Stimulated activated CD8-positive, alpha-beta memory T cell treated with anti-CD3 and anti-CD28 coated beads, Interleukin-15, amount 100 ng/mL, for 4 hours (primary cell): ENCODE measurements at places on chromosomes 13 and 19.

- no peak for DNase-seq
These were observed 12.3 kb downstream of the TSSK6 start for GRCh38 chr19:19502808-19503602.

GRCh38 chr19:28313633-28314032 lies 899.3 kb downstream of the UQCRFS1 start:
- DNase-seq: no peak

GRCh38 chr13:49953560-49953959 lies 17.4 kb upstream of the SPRYD7 start:
- no peak for DNase-seq

GRCh38 chr13:108777421-108778420 lies 148.3 kb downstream of the MYO16 start:
- no peak for DNase-seq

- DNase-seq: no peak
These were observed 194.3 kb upstream of the SOX1 start for GRCh38 chr13:111872475-111873150.

GRCh38 chr13:112443995-112444311 lies 67.8 kb downstream of the SPACA7 start:
- DNase-seq: no peak

GRCh38 chr19:54659300-54659699 lies 3.5 kb upstream of the LILRB4 start:
- DNase-seq: no peak

- DNase-seq: no peak
These were observed 8.4 kb upstream of the CEBPA start for GRCh38 chr19:33310606-33311325.

GRCh38 chr13:101308247-101309013 lies 107.9 kb downstream of the NALCN start:
- DNase-seq: no peak

DNA sequence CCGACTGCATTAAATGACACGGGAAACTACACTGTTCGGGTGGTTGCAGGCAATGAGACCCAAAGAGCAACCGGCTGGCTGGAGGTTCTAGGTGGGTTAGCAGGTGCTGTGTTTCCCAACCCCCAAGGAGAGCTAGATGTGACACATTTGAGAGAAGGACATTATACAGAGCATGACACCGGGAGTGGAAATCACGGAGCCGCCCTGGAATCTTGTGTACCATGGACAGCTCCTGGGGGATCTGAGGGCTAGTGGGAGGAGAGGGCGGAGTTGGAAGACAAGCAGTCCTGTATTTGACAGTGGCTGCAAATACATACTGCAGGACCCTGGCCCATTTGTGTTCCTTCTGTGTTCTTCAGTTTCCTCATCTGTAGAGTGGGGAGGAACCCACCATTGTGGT lies 2.3 kb downstream of the CEACAM18 start:
- no peak for DNase-seq

GRCh38 chr13:63731896-63732295 lies 2316.2 kb upstream of the PCDH20 start:
- DNase-seq: no peak

- DNase-seq: no peak
These were observed 29.1 kb upstream of the TSC22D1 start for GRCh38 chr13:44605275-44605674.

- DNase-seq: no peak
These were observed 480.4 kb upstream of the SGCG start for GRCh38 chr13:22700246-22700887.

- DNase-seq: no peak
These were observed 533.6 kb downstream of the MYO16 start for GRCh38 chr13:109163037-109163379.

GRCh38 chr19:49688531-49689132 lies 762 bp upstream of the ADM5 start:
- no peak for DNase-seq

DNA sequence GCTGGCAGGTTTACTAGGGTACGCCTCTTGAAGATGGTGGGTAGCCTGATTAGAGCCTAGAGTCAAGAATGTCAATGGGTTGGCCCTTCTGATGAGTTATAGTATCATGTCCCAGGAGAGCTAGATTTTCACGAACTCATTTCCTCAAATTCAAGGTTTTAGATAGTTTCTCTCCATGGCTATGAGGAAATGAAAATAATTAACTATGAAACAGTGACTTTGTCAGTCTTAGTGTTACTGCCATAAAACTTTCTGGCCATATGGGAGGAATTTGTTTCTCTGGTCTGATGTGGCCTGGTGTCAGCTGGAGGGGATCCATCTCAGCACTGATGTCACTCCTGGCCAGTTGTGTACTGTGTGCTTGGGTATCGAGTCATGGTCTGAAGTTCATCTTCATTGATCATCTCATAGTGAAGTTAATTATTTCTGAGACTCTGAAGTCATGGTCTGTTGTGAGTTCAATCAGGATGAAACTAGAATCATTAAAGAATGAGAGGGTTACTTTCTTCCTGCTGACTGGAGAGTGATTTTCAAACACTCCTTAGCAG lies 49.4 kb upstream of the TNFSF11 start:
- no peak for DNase-seq

DNA sequence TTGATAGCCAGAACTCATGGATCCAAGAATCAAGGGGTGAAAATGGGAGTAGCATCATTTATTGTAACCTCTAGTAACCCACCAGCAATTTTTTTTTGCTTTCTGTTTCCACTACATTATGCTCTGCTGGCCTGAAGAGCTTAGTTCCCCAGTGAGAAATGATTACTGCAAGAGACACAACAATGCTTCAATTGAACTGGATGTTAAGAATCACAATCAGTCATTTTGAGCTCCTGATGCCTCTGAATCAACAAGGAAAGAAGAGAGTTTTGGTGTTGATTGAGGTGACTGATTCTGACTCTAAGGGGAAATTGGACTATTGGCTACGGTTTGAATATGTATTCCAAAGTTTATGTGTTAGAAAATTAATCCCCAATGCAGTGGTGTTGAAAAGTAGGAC lies 1084.4 kb downstream of the SLITRK1 start:
- no peak for DNase-seq
